ENCODE measurements at places on chromosomes 12 and 14. TPM values are rescaled to one million over a fixed set of nuclear protein-coding genes. Genes with fewer than 3 reads are reported as not detected.

TTC6 gene
- total RNA-seq = not detected

NAA30 gene
- 17.1 TPM for total RNA-seq

RNASE1 gene
- total RNA-seq = not detected

ACYP1 gene
- 21.9 TPM for total RNA-seq

TTC9 gene
- 7.8 TPM for total RNA-seq

RFX4 gene
- not detected for total RNA-seq

CCDC198 gene
- total RNA-seq = not detected

NPFF gene
- total RNA-seq = not detected

SLC7A8 gene
- not detected for total RNA-seq

- no peak for DNase-seq
Observed at GRCh38 chr14:78131616-78132015, 38.6 kb upstream of the NRXN3 start.

- DNase-seq = peak; percentile 38
Observed at GRCh38 chr12:69331909-69332684, 16.1 kb upstream of the LYZ start.

GRCh38 chr12:68497107-68497506 lies 113.6 kb upstream of the RAP1B start:
- peak; percentile 25 for DNase-seq

DNA sequence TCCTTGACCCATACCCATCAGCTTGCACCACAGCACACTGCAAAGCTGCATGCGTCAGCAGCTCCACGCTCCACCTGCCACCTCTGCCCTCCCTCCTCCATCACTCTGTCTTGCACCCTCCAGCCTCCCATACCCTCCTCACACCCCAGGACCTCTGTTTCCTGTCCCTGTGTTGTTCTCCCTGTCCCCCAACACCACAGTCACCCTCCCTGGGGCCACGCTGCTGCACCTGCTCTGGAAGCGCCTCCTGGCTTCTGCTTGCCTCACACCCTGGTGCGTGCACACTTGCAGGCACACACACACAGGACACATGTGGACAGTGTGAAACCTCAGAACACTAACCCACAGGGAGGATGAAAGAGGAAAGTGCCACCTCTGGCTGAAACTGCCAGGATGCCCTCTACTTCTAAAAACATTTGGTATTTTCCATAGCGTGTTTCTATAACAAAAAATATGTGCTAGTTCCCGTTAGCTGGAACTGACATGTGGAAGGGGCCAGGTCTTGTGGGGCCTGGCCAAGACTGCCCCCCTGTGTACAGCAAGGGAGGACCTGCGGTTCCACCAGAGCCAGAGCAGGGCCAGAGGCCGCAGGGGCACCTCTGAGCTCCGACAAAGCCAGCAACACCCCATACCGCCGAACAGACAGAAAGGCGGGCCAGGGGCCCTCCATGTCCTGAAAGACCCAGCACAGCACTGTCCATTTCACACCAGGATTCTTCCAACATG lies 10.0 kb downstream of the BRF1 start:
- no peak for DNase-seq

- DNase-seq = no peak
Observed at GRCh38 chr14:64704743-64705380, 638 bp downstream of the PLEKHG3 start.

- no peak for DNase-seq
Observed at GRCh38 chr12:14654416-14654815, 42.0 kb downstream of the GUCY2C start.

DNA sequence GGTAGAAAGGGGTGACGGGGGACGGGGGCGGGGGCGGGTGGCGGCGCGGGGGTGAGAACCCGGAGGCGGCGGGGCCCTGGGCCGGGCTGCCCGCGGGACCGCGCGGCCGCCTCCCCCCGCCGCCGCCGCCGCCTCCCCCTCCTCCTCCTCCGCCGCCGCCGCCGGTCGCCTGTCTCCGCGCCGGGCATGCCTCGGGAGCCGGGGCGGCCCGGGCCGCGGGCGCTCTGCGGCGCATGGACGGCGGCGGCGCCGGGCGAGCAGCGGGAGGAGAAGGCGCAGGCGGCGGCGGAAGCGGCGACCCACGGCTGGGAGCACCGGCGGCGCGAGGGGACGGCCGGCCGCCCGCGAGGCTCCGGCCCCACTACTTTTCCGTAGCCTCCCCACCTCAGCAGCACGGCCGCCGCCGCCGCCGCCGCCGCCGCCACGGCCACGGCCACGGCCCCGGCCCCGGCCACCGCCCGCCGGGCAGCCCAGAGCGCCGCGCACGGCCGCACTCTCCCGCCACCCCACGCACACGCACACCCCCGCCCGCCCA lies at the start of gene NPAS3:
TSS of gene NPAS3 (plus strand) at position 161 of the 535 bp plus-strand sequence.
- no peak for DNase-seq

GRCh38 chr12:53062977-53063707 lies 13.3 kb downstream of the TNS2 start:
- DNase-seq = no peak

GRCh38 chr14:20427231-20428009 lies 8.5 kb downstream of the KLHL33 start:
- DNase-seq = no peak

DNA sequence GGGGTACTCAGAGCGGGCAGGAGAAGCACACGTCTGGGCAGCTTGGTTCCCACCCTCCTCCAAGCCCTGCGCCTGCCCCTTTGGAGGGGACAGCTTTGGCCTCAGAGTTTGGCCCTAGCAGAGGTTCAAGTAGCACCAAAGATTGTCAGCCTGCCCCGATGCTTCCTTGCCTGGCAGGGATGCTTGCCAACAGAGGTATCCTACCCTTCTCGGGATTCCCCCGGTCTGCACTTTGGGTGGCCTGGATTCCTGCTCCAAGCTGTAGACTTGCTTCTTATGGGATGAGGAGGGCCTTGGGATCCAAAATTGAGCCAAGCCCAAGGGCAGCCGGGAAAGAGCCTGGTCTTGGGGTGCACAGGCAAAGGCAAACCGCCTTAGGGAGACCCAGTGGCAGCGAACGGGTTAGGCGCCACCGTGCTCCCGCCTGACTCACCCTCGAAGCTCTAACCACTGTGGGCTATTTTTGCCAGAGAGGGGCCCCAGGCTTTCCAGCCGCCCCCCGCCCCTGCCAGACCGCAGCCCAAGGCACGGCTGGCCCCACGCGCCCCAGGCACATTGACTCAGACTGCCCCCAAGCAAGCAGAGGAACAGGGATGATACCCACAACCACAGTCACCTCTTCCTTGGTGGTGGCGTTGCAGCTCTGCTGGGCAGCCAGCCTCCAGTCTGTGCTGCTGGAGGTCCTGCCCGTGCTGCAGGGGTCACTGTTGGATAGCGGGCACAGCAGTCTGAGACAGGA lies 847 bp upstream of the WNT10B start:
- DNase-seq = no peak

DNA sequence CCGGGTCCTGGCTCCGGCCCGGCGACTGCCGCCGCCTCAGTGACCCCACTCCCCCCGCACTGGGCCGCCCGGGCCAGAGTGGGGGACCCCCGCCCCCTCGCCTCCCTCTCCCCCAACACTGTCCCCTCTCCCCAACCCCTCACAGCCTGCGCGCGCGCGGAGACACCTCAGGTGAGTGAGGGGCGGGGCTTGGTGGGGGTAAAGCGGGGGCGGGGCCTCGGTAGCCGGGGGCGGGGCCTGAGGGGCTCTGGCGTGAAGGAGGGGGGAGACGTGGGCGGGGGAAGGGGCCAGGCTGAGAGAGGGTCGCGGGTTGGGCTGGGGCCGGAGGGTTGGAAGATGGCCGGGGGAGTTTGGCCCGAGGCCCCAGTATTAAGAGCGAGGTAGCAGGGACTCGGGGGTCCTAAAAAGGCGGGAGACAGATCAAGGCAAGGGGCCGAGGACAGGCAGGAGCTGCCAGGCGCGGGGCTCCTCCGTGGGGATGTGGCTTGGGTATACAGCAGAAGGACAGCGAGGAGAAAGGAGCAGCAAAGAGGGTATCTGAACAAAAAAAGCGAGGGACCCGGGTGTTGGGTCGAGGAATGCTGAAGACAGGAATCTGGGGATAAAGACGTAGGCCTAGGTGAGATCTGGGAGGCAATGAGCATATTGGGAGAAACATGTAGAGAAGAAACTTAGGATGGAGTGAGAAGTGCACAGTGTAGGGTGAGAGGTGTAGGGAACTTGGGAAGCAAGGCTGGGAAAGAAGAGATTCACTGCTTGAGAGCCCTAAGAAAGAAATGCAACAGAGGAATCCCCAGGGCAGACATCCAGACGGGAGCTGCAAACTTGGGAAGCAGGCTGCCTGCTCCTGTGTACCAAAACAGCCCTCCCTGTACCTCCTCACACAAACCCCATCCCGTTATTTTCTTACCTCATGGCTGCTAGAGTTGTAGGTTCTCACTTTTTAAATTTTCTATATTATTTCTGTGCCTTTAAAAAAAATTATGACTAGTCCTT lies 10.8 kb downstream of the SUOX start:
- DNase-seq = peak; percentile 62

DNA sequence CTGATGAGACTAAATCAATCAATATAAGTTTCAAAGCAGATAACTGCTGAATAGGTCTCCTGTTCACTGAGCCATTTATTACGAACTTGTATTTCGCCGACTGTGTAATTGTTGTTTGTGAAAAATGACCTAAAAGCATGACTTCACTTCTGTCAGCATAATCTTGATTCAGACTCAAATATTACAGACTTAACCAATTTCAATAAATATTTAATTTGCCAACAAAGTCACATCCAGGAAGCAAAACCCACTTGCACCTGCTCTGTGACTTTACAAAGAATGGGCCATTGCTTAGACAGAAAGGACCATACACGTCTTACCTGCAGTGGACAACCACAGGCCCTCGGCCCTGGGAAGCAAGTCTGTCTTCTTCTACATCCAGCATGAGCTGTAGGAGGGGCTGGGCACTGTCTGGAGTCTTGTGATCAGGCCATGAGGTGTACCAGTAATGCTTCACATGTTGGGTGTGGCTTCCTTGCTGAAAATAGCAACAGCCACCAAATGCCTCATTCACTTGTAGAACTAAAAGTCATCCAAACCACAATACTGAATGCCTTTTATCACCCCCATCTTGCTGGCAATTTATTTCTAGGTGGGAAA lies 23.5 kb upstream of the PTPRB start:
- no peak for DNase-seq

GRCh38 chr12:90896821-90897220 lies 58.2 kb downstream of the CCER1 start:
- no peak for DNase-seq

GRCh38 chr12:84950971-84951546 lies 38.5 kb upstream of the SLC6A15 start:
- DNase-seq = no peak

- no peak for DNase-seq
Observed at GRCh38 chr12:122030424-122031035, 8.8 kb downstream of the BCL7A start.

- DNase-seq = no peak
Observed at GRCh38 chr12:92779902-92780301, 77.1 kb downstream of the PLEKHG7 start.

GRCh38 chr14:25049568-25050268 lies at the start of gene STXBP6:
Gene STXBP6, minus strand, starts transcription at chr14:25050147. Its CDS starts 75,329 bp downstream, at chr14:24974818.
- no peak for DNase-seq

DNA sequence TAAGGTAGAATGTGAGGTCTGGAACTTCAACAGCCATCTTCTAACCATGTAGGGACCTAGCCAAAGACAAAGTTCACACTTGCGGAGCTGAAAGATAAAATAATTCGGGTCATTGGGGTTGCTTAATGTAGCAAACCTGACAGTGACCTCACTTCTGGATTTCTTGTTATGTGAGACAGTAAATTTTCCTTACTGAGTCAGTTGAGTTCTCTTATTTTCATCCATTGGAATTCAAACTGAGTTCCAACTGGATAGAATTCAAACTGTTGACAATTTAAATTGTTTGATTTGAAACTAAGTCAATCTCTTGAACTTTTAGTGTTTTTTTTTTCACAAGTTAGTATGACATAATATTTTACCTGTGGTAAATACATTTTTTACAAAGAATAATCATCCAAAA lies 406.5 kb downstream of the ADAMTS20 start:
- DNase-seq = no peak

DNA sequence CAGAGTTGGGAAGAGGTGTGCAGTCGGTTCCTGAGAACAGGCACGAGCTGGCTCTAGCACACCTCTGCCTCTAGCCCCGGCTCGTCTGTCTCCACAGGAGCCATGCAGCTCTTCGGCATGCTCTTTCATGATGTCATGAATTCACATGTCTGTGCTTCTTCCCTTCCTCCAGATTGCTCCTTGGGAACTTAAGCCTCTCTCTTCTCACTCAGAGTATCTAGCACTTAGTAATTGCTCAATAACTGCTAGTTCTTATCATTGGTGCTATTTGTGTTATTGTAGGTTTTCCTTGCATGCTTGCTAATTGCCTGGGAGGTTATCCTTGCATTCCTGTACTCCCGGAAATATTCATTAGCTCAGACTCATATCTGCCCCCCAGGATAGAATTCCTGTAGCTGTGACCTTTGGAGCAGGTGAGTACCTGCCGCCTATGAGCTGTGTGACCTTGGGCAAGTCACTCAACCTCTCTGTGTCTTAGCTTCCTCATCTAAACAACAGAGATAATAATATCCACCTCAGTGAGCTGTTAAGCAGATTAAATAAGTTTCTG lies 19.5 kb downstream of the FAM181A start:
- no peak for DNase-seq

- DNase-seq = no peak
Observed at GRCh38 chr12:121806546-121807423, 3.0 kb downstream of the SETD1B start.

- DNase-seq = no peak
Observed at GRCh38 chr12:25263594-25263993, 12.9 kb upstream of the KRAS start.

GRCh38 chr14:59036134-59036533 lies 152.3 kb upstream of the DAAM1 start:
- DNase-seq = no peak

GRCh38 chr12:91746976-91747375 lies 398.7 kb downstream of the BTG1 start:
- DNase-seq = no peak

DNA sequence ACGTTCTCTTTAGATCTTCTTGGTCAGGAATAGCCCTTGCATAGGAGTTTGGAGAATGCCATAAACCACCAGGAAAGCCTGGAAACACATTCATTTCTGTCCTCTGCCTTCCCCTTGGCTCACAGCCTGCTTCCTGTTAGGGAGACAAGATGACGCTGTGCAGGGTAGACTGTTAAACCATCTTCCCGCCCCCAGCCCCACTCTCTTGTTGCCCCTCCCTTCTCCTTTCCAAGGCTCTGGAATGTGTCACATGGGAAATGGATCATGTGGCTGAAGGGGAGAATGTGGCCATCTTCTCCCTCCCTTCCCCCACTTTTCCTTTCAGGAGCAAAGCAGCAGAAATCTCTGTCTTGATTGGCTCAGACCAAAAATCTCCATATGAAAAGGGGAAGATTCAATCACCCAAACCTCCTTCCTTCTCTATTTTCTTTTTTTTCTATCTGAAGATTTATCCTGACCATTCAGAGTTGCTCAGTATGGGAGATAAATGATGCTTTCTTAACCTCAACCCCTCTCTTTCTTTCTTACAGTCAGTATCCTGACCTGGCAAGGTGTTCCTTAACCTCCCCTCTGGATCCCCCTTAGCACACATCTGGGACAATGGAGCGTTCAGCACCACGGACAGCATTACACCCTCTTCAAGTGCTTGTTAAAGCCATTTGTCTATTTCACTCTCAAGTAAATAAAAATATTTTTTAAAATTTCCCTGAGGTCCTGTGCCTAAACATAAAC lies 11.4 kb downstream of the GPR19 start:
- no peak for DNase-seq

- DNase-seq = no peak
Observed at GRCh38 chr12:111757361-111758119, 9.2 kb upstream of the ALDH2 start.

Measured in CD4-positive, CD25-positive, alpha-beta regulatory T cell (primary cell).